ENCODE measurements at places on chromosomes 5 and 9.

DNA sequence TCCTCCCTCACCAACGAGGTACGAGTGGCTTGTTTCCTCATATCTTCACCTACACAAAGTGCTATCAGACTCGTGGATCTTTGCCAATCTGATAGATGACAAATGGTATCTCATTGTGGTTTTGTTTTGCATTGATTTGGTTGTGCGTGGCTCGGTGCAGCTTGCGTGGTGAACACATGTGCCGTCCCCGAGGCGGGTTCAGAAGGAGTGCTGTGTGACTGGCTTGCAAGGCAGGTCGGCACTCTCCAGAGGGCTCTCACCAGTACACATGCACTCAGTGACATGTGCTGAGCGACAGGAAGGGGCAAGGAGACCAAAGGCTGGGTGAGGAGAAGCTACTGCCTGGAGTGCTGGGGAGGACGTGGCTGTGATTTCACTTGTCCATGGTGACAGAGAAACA is 95.3 kb upstream of the PITX1 start:
- no peak for DNase-seq

DNA sequence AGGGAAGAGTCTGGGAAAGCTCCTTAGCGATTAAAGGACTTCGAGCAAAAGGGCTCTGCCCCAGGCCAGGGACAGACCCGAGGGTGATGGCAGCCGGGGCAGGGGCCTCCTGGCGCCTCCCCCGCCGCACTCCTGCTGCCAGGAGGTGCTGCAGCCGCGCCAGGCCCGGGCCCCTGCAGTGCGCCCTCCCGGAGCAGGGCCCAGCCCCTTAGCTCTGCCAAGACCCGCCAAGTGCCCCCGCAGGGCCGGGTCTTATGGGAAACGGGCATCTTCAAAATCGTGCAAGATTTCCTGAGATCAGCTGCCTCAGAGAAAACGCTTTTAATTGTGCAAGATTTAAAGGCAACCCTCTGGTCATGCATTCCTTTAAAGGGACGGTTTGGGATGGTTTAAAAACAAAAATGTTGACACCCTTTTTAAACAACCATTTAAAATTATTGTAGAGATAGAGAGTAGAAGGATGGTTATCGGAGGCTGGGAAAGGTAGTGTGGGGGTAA is 52.4 kb downstream of the CDC14B start:
- peak; percentile 43 for DNase-seq

GRCh38 chr5:74028406-74028805 is 402.4 kb downstream of the ARHGEF28 start:
- DNase-seq: no peak

DNA sequence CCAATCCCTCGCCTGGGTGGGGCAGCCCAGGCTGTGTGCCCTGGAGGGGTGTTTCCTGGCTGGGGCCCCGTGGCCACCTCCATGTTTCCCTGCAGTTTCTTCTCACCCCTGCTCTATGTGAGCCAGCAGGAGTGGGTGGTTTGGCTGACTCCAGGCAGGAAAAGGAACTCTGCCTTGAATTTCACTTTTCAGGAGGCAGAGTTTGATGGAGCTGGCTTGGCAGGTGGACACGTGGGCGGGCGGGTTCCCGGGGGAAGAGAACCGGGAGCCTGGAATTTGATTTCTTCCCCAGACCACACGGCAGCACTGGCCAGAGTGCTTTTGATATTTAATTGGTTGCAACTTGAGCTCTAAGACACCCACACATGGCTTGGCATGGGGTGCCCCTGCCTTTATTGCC is 119.8 kb upstream of the PANK3 start:
- DNase-seq: no peak

DNA sequence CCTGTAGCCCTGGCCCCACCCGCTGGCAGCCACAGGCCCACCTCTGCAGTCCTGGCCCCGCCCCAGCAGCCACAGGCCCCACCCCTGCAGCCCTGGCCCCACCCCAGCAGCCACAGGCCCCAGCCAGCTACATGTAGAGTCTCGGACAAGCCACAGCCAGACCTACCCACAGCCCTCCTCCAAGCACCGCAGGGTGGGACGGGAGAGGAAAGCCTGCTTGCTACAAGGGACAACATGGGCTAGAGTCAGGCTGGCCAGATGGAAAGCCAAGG is 49.5 kb upstream of the SARDH start:
- peak; percentile 76 for DNase-seq

DNA sequence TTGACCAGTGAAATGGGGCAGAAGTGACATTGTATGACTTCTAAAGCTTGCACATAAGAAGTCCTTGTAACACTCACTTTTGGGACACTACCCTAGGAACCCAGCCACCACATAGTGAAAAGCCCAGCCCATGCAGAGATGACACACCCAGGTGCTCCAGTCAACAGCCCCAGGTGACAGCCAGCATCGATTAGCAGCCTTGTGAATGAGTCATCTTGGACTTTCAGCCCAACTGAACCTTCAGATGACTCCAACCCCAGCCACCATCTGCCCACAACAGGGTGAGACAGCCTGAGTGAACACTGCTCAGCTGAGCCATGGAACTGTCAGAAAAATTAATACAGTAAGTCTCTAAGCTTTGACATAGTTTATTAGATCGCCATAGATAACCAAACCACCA is 458.6 kb downstream of the ZSWIM6 start:
- DNase-seq: no peak

GRCh38 chr5:173278641-173279040 is 43.6 kb upstream of the NKX2-5 start:
- DNase-seq: no peak

GRCh38 chr9:137745541-137745991 is 126.8 kb downstream of the EHMT1 start:
- peak; percentile 23 for DNase-seq

DNA sequence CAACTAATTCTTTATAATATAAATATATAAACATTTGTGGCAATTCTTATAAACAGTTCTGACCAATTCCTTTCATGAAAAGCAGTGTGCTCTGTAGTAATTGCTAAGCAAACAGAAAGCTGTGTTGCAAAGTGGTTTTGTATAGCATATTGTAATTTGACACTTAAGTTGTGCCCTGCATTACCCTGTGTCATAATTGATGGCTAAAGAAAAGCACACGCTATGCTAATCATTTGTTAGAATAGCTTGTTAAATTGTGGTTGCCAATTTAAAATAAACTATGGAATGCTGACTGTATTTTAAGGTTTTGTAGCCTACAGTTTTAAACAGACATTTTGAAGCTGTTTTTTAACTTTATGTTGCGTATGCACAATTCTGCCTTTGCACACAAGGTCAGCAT is 140.0 kb downstream of the PBX3 start:
- DNase-seq: no peak

DNA sequence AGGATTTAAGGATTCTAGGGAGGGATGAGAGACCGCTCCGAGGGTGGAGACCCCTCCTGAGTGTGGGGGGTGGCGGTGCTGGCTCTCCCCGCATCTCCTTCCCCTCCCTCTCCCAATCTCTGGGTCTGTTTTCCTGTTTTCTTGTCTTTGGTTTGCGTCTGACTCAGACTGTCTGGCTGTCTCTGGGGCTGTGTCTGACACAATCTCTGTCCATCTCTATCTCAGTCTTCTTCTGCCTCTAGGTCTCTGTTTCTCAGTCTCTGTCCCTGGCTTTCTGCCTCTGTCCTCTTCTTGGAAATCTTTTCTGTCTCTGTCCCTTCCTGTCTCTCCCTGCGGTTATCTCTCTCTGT is 196 bp upstream of the GRM6 start:
- no peak for DNase-seq

GRCh38 chr5:173627271-173627670 is 10.8 kb upstream of the BOD1 start:
- no peak for DNase-seq

- DNase-seq: no peak
Observed at GRCh38 chr5:169213479-169213878, 87.5 kb downstream of the SLIT3 start.

DNA sequence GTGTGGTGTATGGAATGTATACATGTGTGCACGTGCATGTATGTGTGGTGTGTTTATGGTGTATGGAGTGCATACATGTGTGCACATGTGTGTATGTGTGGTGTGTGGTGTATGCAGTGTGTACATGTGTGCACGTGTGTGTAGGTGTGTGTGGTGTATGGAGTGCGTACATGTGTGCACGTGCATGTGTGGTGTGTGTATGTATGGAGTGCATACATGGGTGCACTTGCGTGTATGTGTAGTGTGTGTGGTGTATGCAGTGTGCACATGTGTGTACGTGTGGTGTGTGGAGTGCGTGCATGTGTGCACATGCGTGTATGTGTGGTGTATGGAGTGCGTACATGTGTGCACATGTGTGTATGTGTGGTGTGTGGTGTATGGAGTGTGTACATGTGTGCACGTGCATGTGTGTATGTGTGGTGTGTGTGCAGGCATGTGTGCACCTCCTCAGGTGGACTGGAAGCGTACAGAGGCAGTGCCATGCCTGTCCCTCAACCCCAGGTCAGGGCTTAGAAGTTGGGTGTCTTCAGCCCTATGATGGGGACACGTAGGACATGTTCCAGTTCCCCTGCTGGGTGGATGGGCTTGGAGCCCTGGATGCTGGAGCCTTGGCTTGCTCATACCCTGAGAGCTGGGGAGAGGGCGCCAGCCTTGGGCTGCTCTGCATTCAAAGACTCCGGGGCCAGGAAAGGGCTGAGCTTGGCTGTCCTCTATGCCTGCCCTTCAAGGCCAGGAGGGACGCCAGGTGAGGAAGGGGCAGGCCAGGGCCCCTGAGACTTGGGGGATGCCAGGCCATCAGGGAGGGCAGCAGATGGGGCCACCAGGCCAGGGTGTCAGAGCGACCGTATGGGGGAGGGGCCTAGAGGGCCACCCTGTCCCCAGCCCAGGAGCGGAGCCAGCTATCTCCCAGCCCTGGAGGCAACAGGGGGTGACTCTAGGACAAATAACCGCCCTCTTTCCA is 12.2 kb downstream of the MYMK start:
- no peak for DNase-seq

GRCh38 chr5:39270225-39270848 is 51.0 kb upstream of the FYB1 start:
- no peak for DNase-seq

DNA sequence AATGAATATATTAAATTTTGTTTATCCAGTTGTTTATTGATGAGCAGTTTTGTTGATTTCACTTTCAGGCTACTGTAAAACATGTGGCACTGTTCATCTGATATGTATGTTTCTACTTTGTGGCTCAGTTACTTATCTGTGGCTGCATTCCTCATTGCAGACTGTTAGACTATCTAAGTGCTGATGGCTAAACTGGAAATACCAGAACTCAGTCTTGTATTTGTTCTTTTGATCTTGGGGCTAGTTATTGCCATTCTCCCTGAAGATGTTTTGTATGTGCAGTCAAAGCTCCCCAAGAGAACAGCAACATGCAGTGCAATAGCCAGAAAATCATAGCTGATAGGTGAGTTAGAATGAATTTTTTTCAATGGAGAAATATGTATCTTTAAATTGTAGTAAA is 162.2 kb downstream of the GADD45G start:
- DNase-seq: no peak

DNA sequence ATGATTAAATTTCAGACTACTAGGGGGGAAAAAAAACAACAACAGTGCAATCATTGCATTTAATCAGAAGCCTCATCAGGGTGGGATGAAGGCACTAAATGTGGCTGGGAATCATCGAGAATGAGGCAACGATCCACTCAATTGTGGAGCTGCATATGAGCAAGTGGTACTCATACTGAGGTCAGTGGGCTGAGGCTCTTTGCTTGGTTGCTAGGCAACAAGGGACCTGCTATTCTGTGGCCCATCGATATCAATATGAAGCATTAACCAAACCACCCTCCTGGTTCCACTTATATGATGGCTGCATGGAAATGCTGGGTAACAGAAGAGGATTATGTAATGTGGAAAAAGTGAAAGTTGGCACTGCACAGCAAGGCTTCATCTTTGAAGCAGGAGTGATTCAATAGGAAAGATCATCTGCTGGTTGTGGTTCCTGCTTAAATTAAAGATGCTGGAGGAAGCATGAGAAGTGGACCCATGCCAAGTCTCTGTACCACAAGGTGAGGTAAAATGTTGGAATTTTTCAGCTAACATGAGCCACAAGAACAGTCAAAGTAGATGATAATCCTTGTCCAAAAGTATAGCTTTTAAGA is 159.8 kb upstream of the HMHB1 start:
- no peak for DNase-seq

DNA sequence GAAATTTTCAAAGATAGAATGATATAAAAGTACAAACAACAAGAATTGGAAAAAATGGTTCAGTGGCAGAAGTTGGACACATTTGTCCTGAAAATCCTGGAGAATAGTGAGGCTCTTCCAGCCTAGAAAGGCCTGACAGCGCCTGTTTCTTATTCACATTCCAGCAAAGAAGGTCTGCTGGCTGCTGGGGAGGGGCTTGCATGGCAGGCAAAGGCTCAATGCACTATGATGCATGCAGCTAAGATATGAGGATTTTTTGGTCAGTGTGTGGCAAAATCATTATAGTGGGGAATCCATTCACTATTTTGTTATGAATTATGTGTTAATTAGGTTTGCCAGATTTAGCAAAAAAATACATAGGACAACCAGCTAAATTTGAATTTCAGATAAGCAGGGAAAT is 243.9 kb upstream of the SLC30A5 start:
- no peak for DNase-seq

DNA sequence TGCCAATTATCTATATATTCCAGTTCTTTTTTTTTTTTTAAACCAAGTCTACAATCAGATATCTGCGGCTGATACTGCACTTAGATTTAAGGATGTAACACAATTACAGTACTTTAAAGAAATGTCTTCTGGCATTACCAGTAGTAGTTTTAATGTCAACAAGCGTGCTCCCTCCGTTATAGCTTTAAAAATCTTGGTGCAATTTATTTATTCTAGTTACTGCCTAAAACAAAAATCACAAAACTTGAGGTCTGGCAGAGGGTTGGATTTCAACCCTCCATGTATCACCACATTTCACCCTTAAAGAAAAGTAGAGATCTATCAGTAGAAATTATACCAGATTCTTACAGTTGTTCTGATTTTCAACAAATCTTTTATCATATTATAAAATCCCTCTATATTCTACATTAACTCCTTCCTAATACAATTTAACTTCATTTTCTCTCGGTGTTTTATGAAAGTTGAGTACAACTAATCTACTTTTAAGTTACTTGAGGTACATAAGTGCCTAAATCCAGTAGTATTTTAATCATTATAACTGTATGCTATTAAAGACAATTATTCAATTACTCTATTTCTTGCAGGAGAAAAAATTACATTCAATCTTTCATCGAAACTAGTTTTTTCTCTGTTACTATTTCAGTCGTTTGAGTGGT is 2.0 kb upstream of the RICTOR start:
- DNase-seq: no peak

DNA sequence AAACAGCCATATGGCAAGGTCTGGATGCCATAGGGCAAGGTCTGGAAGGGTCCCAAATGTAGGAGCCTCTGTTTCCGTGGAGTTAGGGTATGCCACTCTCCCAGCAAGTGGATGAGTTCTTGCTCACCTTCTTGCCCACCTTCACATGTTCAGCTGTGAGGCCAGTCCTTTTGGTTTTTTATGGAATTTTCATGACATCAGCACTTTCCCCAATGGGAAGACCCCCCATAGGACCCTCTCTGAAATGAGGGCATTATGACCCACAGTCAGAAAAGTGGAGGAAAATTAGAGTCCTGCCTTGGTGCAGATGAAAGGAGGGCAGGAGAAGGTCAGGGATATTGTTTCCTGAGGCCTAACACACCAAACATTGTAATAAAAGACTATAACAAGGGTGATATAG is 53.9 kb downstream of the RASA1 start:
- no peak for DNase-seq
